ENCODE measurements at places on chromosomes 12 and 14.

GRCh38 chr14:91324606-91325575, 80.4 kb upstream of the GPR68 start:
- DNase-seq: no peak

DNA sequence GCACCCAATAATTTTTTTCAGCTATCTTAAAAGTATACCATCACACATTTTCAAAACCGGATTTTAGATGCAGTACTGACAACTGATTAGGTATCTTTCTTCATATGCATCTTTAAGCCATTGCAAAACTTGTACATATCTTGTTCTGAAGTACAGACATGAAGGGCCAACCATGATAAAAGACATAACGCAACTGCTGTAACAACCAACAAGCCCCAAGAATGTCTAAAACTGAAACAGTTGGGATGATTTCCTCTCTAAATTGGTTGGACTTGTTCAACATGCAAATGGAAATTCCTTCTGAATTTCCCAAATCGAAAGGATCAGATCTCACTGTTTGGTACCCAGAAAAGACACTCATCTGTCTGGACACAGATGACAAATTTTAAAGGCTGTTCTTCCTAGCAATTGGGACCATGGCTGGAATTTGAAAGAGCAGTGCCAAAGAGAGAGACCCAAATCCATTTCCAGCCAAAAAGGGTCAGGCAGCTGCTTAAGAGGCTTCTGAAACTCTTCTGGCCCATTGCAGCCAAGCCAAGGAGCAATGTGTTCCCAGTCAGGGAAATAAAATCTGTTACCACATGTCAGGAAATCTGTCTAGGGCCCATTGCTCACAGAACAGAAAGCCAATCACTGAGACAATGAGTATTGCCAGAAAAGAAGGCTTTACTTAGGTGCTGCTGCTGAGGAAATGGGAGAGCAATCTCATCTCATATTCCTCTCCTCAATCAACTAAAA, 1122.4 kb upstream of the USP15 start:
- DNase-seq: no peak

- DNase-seq: no peak
Observed at GRCh38 chr12:99413751-99414150, 233.8 kb upstream of the GARIN6 start.

DNA sequence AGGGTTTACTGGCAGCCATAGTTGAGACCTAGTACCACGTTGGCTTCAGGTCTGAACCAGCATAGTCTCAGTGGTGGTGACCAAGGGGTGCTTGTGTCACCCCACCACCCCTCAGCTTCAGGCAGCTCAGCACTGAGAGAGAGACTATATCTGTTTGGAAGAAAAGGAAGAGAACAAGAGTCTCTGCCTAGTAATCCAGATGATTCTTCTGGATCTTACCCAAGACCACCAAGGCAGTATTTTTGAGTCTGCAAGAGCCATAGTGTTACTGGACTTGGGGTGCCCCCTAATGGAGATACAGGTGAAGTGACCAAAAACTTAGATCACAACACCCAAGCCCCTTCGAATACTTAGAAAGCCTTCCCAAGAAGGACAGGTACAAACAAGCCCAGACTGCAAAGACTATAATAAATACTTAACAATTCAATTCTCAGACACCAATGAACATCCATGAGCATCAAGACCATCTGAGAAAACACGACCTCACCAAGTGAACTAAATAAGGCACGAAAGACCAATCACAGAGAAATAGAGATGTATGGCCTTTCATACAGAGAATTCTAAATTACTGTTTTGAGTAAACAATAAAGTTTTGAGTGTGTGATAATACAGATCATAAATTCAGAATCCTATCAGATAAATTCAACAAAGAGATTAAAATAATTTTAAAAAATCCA, 107.0 kb downstream of the HELB start:
- DNase-seq: peak; percentile 80

- DNase-seq: no peak
Observed at GRCh38 chr14:95196268-95196667, 38.9 kb upstream of the DICER1 start.

DNA sequence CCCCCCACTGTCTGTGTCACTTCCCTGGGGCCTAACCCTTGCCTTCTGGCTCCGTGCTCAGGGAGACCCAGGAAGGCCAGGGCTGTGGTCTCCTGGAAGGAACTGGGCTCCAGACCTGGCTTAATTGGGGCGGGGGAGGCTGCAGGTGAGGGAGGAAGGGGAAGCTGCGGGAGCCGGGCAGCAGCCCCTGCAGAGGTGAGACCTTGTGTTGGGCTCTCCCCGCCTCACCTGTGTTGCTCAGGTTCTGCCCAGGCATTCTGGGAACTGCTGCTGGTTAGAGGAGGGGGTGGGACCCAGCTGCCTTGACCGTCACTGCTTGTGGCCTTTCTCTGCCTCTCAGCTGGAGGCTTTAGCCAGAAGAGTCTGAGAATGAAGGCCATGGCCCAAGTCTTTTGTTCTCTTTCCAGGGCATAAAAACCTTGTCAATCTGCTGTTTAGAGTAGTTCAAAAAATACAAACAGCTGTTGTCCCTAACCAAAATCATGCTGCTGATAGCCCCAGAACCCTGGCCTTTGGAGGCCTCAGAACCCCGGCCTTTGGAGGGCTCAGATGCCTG, 247.6 kb downstream of the CHST11 start:
- no peak for DNase-seq

GRCh38 chr12:13559318-13559978, 362.9 kb downstream of the EMP1 start:
- no peak for DNase-seq

DNA sequence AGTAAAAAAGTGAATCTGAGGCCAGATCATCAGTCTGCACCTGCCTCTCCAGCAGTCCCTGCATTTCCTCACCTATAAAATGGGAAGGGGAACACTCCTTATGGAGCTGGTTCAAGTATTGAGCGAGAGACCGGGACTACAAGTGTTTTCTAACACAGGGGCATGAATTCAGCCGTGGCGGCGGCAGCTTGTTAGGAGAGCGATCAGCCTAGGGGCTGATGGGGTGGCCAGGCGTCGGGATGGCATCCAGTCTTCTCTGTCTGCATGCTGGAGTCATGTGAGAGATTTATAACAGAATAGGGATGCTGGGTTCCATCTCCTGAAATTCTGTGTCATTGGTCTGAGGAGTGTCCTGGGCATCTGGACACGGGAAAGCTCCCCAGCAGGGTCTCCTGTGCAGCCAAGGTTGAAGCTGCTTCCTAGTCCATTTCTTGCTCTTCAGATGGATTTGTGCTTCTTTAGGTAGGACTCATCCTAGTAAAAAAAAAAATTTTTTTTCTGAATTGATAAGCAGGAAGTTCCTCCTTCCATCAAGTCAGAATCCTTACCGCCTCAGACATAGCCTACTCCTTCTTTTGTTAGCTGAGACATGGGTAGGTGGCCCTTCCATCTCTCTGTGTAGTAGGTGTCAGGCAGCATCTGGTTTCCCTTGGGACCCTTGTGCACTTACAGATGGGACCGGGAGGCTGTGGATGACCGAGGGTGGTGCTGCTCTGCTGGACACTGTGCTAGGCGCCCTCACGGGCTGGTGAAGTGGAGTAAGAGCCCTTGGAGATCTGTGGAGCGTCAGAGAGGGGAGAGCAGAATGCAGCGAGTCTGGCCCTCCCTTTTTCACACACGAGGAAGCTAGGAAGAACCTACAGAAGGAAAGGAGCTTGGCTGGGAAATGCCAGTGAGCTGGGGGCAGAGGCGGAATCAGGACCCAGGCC, 146.7 kb downstream of the TSPAN9 start:
- DNase-seq: no peak

- DNase-seq: no peak
Observed at GRCh38 chr12:39125566-39125965, 220.2 kb upstream of the CPNE8 start.

- no peak for DNase-seq
Observed at GRCh38 chr12:47797441-47797840, 22.3 kb downstream of the HDAC7 start.

- DNase-seq: no peak
Observed at GRCh38 chr14:51023964-51024363, 70.9 kb downstream of the TRIM9 start.

- DNase-seq: no peak
Observed at GRCh38 chr12:106074361-106074705, 64.4 kb downstream of the NUAK1 start.

- DNase-seq: no peak
Observed at GRCh38 chr14:77902811-77903210, 102.9 kb downstream of the ADCK1 start.

DNA sequence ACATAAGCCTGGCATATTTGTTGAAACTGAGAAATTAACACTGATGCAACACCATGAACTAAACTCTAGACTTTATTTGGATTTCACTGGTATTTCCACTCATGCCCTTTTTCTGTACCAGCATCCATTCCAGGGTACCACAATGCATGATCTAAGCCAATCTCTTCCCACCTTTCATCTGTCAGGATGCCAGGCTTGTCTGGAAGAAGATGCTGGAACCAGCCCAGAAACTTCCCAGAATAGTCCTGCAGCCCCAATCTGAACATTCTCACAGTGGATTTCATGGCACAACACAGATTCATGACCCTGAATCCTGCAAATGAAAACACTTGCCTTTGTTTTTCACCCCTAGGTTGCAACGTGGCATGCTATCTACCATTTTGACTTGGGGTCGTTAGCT, 189.3 kb upstream of the LHX5 start:
- DNase-seq: no peak

GRCh38 chr12:4272424-4273272, 914 bp upstream of the CCND2 start:
- no peak for DNase-seq

DNA sequence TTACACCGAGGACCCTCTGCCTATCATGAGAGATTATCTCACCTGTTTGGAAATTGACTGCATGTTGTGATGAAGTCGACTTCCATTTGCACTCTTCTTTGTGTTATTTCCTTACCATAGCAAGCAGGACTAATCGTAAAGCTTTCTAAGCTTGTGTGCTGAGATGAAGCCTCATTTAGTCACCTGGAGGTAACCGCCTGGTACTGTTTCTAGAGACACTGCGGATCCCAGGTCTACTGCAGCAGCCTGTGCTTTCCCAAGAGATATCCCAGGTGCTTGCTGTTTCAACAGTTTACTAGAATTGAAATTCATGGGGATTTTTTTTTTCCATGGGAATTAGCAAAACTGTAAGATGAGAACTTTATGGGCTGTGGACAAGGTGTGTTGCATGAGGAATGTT, 131.8 kb downstream of the PTPRR start:
- DNase-seq: no peak
